Inflammatory macrophage treated with lipopolysaccharide for 4 hours (primary cell): ENCODE measurements at places on chromosomes 7 and 10.

GRCh38 chr10:111473361-111473760 lies 396.5 kb downstream of the ADRA2A start:
- DNase-seq: no peak

- no peak for DNase-seq
These were observed 210.6 kb upstream of the FZD8 start for GRCh38 chr10:35852721-35853120.

DNA sequence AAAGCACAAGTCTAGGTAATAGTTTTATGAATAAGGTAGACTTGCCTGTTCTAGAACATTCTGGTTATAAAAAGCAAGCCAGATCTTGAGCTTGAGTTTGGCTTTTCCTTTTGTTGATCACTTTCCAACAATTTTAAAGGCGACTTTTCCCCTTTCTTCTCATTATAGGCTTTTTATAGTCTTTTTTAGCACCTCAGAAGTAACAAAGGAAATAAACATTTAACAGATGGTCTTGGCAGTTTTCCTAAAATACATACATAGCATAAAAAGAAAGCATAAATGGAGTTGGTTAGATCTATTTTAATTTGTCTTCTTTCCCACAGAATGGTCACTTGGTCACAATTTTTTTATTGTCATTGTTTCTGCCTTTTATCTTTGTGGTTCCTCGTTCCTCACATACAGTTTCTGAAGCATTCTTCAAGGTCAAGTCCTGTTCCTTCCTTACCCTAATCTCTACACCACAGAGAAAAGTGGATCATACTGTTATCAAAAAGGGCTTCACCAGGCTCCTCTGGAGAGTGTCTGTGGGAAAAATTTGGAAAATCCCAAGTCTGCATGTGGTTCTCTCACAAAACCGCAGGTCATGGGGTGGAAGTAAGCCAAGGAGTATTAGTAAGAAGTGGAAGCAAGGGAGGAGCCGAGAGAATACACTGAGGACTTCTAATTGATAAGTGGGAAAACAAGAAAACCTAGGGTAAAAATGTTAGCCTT lies 31.3 kb downstream of the THNSL1 start:
- no peak for DNase-seq

DNA sequence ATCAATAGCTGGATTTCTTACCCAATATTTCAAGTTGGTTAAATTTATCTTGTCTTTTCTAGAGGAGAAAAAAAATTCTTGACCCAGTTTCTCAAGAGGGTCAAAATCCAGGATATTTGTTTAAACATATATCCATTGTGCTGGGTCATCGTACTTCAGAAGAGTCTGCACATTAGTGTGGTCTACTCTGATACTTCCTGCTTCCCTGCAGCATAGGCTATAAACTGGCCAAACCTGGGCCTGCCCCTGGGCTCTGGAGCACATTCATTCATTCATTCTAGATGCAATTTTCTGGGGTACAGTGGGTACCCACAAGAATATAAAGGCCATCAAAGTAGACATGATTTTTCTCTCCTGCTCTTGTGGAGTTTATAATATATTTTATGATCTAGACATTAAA lies 142.1 kb upstream of the WNT16 start:
- DNase-seq: no peak

GRCh38 chr7:132171130-132171576 lies 405.1 kb downstream of the PLXNA4 start:
- DNase-seq: no peak

DNA sequence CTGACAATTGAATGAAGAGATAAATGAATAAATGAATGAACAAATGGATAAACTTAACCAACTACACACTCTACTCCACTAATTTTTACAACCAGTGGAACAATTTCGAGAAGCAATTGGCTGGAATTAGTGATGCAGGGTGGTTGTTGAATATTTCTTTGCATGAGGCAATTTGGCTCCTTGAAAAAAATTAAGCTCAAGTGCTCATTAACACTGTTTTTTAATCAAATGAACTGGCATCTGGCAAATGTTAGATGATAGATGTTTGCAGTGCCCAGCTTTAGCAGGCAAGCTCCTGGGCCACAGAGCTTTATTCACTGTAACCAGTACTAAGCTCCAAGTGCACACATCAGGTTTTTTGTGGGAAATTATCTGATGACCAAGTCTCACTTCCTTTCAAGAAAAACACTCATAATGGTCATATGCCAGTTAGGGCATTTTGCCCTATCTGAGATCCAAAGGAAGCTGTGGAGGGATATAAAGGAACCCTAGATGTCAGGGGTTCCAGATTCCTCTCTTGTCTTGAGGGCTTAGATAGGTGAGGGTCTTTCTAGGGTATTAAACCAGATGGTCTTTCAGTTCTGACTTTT lies 16.4 kb upstream of the ADD3 start:
- peak; percentile 46 for DNase-seq

DNA sequence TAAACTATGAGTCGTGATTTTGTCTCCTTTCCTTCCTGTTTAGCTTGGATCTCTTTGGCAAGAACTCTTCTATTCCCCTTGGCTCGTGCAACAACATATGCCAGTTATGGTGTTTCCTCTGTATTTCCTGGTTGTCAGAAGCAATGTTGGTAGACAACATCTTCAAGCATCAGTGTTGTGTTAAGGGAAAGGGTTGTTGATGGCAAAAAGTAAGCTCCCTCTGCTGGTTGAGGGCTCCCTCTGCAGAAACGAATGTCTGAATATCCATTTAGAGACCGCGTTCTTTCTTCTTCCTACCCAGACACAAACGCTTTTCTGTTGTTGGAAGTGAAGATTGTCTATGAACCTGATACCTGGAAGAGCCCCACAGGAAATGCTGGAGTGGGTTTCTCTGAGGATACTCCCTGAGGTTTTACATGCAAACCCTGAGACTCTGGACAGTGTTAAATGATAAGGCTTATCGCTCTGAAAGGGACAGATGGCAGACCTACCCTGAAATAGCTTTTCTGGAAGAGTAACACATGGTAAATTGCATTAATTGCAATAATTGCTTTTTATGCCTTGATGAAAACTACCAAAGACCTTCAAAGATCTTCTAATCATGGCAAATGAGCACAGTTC lies 23.5 kb upstream of the C1QL3 start:
- DNase-seq: peak; percentile 8

- DNase-seq: no peak
These were observed 615.1 kb downstream of the ZWINT start for GRCh38 chr10:55746002-55746401.

DNA sequence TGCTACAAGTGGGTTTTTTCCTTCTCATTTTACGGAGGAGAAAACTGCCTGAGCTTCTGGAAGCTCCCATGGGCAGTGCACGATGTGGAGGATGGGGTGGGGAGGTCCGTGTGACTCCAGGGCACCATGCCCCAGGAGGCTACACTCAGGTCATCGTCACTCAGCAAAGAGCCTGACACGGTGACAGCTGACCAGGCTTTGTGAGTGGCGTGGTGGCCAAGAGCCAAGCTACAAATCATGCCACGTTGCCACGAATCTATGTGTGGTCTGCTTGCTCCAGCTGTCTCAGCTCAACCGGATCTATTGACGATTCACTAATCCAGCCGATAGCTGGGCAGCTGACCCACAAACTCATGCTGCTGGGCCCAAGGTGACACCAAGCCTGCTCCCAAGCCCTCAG lies 27.6 kb upstream of the C10orf71 start:
- no peak for DNase-seq

GRCh38 chr10:78321000-78321399 lies 287.3 kb downstream of the RPS24 start:
- DNase-seq: no peak

- no peak for DNase-seq
These were observed 578.6 kb upstream of the FOXK1 start for GRCh38 chr7:4103352-4104091.

DNA sequence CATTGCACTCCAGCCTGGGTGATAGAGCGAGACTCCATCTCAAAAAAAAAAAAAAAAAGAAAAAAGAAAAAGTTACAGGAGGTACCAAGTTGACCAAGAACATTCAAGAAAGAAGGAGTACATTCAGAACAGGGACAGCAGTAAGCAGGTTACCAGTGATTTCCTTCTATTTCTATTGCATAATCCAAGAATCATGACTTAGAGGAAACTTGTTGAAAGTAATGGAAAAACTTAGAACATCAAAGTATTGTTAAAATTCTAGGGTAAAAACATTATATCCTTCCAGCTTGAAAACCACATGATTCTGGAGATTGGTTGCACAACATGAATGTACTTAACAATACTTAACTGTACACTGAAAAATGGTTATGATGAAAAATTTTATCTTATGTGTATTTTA lies 25.2 kb downstream of the RAPGEF5 start:
- no peak for DNase-seq

- no peak for DNase-seq
These were observed 38.0 kb downstream of the ADD3 start for GRCh38 chr10:110045772-110046171.

GRCh38 chr10:14450041-14450491 lies 119.3 kb upstream of the FRMD4A start:
- no peak for DNase-seq
